ENCODE measurements at places on chromosomes 4 and X.

DNA sequence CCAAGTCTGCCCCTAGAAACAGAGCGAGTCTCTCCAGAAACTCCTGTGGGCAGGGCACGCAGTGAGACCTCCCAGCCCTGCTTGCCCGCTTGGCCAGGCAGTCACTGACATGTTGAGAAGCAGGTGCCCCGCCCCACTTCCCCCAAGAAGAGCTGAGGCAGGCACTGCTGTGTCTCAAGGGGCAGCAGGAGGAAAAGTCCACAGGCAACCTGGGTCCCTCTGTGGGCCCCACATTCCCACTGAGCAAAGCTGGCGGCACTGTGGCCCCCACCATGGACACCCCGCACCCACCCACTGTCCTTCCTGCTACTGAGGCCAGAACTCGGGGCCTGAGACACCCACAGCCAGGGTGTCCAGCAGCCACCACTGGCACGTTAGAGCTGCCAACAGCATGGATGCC lies 137.3 kb upstream of the NKX1-1 start:
- no peak for DNase-seq

- DNase-seq = no peak
These were observed 37.5 kb downstream of the CHRNA9 start for GRCh38 chr4:40372651-40373050.

DNA sequence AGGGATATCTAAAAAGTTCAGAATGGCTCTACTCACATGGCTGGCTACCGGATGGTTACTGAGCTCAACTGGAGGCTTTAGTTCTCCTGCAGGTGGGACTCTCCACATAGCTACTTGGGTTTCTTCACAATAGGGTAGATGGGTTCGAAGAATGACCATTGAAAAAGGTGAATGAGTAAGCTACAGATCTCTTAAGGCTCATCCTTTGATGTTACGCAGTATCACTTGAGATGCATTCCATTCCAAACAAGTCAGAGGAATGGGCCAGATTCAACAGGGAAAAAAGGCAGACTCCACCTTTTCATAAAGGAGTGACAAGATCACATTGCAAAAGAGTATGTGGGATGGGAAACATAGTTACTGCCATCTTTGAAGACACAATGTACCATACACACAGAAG lies 52.6 kb downstream of the DDX53 start:
- no peak for DNase-seq

DNA sequence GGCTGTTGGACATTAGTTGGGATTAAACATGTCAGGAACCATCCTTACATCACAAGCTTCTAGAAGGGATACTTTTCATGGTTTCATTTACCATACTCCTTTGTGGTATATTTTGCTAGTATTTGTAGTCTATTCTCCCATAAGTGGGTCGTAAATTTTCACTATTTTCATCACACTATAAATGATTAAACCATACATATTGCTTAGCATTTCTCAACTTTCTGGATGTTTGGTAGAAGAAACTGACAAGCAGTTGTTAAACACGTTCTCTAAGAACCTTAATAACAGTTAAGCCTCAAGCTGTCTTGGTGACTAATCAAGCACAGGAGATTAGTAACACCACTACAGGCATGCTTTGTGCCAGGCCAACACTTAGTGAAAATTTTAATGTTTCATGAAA lies 375.5 kb downstream of the NAF1 start:
- DNase-seq = no peak

GRCh38 chr4:86967073-86967472 lies 32.3 kb downstream of the AFF1 start:
- no peak for DNase-seq

DNA sequence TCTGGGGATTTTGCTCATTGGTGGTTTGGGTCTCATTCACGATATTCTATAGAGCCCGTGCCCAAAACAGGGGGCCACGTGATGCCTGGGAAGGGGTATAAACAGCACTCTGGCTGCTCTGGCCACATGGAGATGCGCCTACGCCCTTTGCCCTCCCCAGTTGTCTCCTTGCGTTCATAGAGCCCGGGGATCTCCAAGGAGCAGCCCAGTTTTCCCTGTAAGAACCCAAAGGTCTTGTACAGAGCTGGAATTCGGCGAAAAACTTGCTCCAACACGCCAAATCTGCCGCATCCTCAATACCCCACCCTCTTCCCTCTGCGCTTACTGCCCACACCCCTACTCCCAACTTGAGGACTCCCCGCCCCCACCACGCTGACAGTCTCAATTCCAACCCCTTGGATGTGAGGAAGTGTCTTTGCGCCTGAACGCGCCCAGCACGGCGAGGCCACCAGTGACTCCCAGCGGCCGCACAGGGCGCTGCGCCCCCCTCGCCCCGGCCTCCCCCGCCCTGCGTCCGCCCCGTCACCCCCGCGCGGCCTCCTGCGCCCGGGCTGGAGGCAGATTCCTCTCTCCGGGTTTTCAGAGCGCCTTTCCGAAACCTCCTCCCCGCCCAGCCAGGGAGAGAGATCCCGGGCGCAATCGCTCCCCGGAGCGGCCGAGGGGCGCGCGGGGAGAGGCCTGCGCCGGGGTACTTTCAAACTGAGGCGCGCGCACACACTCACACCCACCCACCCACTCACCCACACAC lies at the start of gene NHS:
TSS of gene NHS (plus strand) at position 582 of the 748 bp plus-strand sequence. CDS start 558 bp downstream, outside the sequence.
- peak; percentile 57 for DNase-seq

GRCh38 chr4:95548738-95549245 lies at the start of gene UNC5C:
TSS of gene UNC5C (minus strand) at chr4:95548973.
- peak; percentile 63 for DNase-seq

GRCh38 chrX:9542761-9543111 lies 77.9 kb downstream of the TBL1X start:
- no peak for DNase-seq

DNA sequence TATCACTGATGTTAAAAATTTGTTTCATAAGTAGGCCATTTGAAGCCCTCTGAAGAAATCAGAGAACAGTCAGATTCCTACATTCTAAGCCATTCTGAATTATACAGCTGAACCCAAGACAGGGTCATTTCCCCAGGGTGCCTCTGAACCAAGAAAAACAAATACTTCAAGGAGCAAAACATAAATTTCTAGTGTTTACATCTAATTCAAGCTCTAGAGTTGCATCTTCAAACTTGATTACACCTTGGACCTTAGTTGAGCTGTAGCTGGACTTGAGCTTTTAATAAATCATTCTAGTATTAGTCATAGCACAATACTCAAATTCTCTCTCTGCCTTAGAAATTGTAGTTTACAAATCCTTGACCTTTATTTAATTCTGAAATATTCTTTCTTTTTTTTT lies 87.6 kb upstream of the IL15 start:
- DNase-seq = no peak

GRCh38 chr4:12165616-12166015 lies 736.9 kb upstream of the HS3ST1 start:
- DNase-seq = no peak

DNA sequence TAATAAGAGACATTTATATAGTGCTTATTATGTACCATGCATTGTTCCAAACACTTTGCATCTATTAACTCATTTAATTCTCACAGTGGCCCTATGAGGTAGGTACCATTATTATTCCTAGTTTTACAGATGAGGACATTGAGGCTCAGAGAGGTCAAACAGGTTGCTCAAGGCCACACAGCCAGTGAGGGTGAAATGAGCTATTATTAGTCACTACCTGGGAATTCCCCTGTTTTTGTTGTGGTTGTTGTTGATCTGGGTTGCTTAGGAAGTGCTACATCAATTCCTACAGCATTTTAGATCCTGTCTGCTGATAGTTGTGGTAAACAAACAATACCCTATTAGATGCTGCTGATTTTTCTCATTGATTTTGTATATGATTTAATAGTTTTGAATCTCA lies 41.2 kb downstream of the APLN start:
- DNase-seq = no peak

- DNase-seq = no peak
These were observed 907.1 kb downstream of the FSTL5 start for GRCh38 chr4:161256716-161257115.

DNA sequence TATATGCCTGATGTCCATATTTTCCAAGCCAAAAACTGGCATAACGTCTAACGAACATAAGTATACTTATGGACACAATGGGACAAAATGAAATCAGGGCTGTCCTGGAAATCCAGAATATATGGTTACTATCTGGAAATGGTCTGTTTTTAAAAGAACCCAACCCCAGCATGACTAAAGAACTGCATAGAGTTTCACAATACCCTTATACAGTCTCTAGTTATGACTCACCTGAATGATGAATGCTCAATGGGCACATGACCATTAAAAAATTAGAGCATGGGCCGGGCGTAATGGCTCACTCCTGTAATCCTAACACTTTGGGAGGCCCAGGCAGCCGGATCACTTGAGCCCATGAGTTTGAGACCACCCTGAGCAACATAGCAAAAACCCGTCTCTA lies 31.8 kb downstream of the AMMECR1 start:
- DNase-seq = peak; percentile 80

GRCh38 chrX:48665991-48666390 lies 17.6 kb upstream of the WAS start:
- DNase-seq = no peak

GRCh38 chr4:18366892-18367291 lies 345.3 kb upstream of the LCORL start:
- DNase-seq = no peak

DNA sequence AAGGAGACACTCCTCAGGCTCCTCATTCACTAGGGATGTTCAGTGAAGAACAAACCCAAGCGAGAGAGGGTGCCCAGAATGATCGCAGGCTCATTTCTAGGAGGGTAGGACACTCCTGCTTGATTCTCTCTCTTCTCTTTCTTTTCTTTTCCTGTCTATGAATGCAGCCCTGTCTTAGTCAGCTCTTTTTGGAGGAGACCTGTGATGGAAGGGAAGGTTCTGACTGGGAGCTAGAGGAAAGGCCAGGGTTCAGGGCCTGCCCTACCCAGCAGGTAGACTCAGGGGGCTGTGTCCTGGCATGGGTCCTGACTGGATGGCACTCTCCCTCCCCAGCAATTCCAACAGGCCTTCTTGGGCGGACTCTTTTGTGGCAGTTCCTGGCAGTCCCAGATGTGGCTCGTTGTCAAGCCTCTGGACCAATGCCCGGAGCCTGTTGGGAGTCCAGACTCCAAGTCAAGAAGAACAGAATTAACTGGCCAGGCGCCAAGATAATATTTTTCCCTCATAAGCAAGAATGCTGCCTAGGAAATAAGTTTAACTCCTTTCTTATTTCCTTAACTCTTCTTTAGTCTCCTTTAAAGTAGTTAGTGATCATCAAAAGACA lies 139.4 kb upstream of the SCML1 start:
- DNase-seq = no peak

- DNase-seq = no peak
These were observed 553.0 kb upstream of the CPEB2 start for GRCh38 chr4:14449308-14449707.

GRCh38 chr4:163736876-163737275 lies 242.4 kb downstream of the TMA16 start:
- DNase-seq = no peak

- DNase-seq = no peak
These were observed 52.1 kb downstream of the RTL5 start for GRCh38 chrX:72079607-72080006.

- DNase-seq = no peak
These were observed 2085.4 kb downstream of the ARAP2 start for GRCh38 chr4:34158878-34159277.

DNA sequence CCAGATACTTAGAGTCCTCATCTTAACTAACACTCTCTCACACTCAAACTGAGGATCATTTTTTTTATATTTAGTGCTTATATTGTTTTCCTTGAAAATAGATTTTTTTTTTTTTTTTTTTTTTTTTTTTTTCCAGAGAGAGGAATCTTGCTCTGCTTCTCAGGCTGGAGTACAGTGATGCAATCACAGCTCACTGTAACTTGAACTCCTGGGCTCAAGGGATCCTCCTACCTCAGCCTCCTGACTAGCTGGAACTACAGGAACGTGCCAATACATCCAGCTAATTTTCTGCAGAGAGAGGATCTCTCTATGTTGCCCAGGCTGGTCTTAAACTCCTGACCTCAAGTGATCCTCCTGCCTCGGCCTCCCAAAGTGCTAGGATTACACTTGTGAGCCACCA lies 650.3 kb upstream of the ATOH1 start:
- no peak for DNase-seq

GRCh38 chrX:56099271-56099670 lies 132.9 kb upstream of the KLF8 start:
- no peak for DNase-seq

- DNase-seq = no peak
These were observed 68.9 kb downstream of the WNK3 start for GRCh38 chrX:54288968-54289367.

DNA sequence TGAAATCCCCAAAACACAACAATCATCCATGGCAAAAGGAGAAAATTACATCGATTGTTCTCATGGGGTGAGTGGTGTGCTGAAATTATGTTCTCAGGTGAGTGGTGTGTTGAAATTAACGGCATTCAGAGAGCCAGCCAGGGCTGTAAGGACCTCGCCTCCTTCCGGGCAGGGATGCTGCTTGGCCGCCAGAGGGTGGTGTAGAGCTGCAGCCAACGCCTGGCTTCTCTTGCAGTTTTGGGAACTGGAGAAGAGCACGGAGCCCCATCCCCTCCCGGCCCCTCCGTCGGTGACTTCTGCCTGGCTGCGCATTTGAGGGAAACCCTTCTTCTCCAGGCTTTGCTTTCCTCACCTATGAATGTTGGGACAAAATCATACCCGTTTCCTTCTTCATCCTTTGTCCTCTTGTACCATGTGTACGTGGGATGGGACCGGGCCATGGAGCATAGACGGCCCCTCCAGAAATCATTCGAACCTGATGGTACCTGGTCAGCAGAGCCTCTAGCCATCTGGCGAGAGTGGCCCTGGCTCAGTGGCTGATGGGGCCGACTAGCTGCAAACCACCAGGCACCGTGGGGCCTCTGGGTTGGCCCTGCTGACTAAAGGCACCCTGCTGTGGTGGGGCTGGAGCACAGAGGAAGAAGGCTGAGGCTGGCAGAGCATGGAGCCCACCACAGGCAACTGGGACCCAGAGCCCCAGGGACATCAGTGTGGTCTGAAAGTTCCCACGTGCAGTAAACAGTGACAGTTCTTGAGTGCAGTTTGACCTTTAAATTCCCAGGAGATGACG lies 28.4 kb downstream of the TRMT44 start:
- DNase-seq = no peak

DNA sequence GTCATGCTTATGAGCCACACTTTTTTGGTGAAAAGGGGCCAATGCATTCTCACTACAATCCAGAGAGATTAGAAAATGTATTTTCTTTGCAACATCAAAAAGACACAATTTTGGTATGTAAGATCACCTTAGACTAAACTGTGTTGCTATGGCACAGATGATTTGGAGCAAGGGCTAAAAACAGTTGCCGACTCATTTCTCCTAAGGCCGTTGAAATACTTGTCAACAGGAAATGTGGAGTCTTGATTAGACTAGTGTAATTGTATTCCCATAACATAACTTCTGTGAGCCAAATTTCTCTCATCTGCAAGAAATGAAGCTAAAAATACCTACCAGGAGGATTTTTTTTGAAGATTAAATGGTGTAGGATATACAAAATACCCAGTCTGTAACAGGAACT lies 2547.7 kb downstream of the ARAP2 start:
- no peak for DNase-seq

- no peak for DNase-seq
These were observed 15.7 kb downstream of the RPL9 start for GRCh38 chr4:39442998-39443397.

DNA sequence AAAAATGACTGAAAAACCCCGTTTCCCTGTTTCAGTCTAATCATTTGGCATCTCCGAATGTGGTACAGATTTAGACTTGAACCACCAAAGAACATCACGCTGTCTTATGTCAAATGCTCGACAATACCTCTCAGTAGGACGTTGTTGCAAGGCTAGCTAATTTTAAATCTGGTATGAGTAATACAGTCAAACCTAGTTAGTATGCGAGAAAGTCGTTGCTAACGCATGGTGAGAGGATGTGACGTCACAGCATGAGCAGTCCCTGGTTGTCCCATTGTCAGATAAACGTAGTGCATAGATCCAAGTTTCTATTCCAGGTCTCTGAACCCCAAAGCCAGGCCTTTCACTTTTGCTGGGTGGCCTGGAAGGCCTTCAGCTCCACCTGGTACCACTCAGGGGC lies 44.7 kb downstream of the SETD7 start:
- DNase-seq = no peak

Data from stromal cell of bone marrow (primary cell).